ENCODE measurements at places on chromosomes 12 and 14.

- DNase-seq, result no peak
Observed at GRCh38 chr12:48903363-48903981, 21.8 kb downstream of the FKBP11 start.

- no peak for DNase-seq
Observed at GRCh38 chr12:115225845-115226244, 541.9 kb upstream of the TBX3 start.

- no peak for DNase-seq
Observed at GRCh38 chr14:78700236-78700635, 530.1 kb downstream of the NRXN3 start.

GRCh38 chr12:19421503-19422282 is 17.6 kb upstream of the AEBP2 start:
- no peak for DNase-seq

- DNase-seq, result no peak
Observed at GRCh38 chr12:6303071-6303470, 7.4 kb upstream of the PLEKHG6 start.

GRCh38 chr14:51816031-51816430 is 44.4 kb upstream of the GNG2 start:
- no peak for DNase-seq

- DNase-seq, result no peak
Observed at GRCh38 chr12:79252358-79253075, 387.9 kb downstream of the SYT1 start.

- no peak for DNase-seq
Observed at GRCh38 chr12:122100568-122100967, 22.0 kb downstream of the MLXIP start.

DNA sequence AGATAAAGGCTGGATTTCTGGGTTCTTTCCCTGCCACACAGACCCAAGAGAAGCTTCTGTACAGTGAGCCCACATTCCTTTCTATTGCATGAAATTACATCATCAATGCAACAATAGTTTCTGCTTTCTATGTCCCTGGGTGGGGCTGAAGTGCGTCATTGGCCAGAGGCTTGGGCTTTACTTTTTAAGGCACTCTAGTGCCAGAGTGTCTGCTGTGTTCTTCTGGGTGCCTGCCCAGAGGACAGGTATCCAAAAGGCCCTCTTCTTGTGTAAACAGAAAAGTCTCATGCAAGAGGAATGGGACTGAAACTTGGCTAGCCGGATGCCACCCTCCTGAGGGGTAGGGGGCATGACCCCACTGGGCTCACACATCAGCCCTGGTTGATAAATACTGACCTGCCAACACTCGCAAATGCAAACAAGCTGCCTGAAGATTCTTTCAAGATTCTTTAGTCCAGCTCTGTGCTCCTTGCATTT is 5.9 kb downstream of the KRT86 start:
- no peak for DNase-seq

GRCh38 chr14:45253070-45253753 is at the start of gene MIS18BP1:
MIS18BP1 (minus strand) TSS chr14:45253202; CDS start chr14:45247286, 5,916 bp downstream.
- peak; percentile 97 for DNase-seq

DNA sequence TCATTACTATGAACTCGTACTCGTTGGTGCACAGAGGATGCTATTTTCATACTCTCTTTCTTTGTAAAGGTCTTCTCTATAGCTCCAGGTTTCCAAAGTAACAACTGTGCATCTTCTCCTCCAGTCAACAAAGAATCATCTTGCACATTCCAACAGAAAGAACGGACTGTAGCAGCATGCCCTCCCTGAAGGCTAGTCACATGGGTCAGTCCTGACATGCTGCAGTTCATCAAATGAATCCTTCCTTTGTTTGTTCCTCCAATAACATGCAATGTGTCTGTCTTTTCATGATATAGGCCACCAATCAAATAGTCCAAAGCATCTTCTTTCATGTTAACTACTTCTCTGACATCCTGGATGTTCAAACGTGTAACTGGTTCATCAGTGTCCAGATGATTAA is 42.9 kb downstream of the WDR89 start:
- DNase-seq, result no peak

GRCh38 chr14:32129124-32129523 is 52.0 kb downstream of the ARHGAP5 start:
- no peak for DNase-seq

All from activated effector memory CD4-positive, alpha-beta T cell treated with anti-CD3 and anti-CD28 coated beads, Interleukin-2, amount 50 U/mL, for 16 hours (primary cell).